ENCODE measurements at places on chromosomes 12 and 14.

- no peak for DNase-seq
Measured at GRCh38 chr14:73610687-73611086, 1.6 kb upstream of the ACOT6 start.

- DNase-seq: no peak
Measured at GRCh38 chr12:44465139-44465538, 411.0 kb downstream of the NELL2 start.

GRCh38 chr12:120290609-120291305 lies 946 bp downstream of the RNU4-2 start:
- DNase-seq: no peak

GRCh38 chr12:68001486-68002466 lies 12.5 kb downstream of the IFNG-AS1 start:
- DNase-seq: no peak

DNA sequence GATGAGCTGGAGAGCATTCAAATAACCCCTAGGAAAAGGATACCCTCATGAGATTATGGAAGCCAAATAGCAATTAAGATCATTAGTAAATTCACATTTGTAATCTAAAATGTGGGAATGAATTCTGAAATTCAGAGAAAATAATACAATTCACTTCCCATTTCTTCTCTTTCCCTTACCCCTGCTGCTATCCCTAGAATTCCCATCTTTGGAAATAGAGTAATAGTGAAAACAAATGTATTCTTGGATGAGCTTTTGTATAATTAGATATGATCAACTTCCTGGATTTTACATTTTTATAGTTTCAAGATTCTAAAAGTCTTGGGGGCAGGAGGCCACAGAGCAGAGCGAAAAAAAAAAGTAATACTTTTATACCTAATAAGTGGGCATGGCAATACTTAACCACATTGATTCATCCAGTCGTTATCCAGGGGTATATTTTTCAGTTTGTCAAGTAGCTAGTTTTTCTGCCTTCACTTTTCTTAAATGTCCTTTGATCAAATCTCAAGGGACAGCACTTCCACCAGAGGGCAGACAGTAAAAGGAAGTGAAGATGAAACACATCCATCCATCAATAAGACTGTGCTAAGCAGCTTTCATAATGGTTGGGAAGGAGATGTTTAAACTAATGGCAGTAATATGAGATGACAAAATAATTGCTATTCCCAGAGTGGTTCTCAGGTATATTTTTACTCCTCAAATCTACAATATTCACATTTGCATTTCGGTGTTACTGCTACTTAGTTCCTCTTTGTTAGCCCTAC lies 401.3 kb downstream of the DIO2 start:
- no peak for DNase-seq

GRCh38 chr12:25269701-25270100 lies 19.0 kb upstream of the KRAS start:
- no peak for DNase-seq

- peak; percentile 62 for DNase-seq
Measured at GRCh38 chr14:104708606-104709268, 15.3 kb upstream of the ADSS1 start.

- no peak for DNase-seq
Measured at GRCh38 chr14:54040846-54041245, 84.2 kb upstream of the BMP4 start.

DNA sequence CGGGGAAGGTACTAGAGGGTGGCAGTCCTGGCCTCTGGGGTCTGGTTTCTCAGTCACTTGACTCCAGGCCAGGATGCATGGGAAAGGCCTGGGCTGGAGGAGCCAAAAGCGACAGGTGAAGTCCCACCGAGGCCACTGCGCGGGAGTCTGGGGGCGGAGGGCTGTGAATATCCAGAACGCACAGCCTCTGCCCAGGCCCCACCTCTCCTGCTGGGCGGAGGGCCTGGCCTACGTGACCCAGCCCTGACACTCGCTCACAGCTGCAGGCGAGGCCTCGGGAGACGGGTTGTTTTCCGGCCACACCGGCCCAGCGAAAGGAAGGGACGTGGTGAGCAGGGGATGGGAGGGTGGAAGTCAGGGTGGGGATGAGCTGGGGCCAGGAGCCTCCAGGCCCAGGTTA lies 91.2 kb downstream of the RFLNA start:
- DNase-seq: no peak

DNA sequence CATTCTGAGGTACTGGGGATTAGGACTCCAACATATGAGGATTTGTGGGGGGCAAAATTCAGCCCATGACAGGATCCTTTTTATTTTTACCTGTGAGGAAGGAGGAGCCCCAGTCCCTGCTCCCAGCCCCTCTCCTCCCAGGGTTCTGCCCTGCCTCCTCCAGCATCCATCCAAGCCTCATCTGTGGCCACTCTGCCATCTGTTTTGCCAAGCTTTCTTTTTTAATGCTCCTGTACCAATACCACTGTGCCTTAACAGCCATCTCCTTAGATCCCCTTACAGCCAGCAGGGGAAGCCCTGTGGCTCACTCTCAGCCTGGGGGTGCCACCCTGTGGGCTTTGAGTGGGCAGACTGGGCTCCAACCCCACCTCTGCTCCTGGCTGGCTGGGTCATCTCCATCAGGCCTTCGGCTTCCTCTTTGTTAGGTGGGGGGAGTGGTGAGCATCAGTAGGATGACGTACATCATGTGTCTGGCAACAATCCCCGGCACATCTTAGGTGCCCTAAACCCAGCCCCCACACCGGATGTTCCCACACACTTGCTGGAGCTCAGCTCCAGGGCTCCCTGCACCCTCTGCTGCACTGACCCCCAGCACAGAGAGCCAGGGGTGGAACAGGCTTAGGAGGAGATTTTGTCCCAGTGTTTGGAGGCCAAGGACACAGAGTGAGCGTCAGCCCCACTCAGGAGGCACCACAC lies 40.2 kb downstream of the CYP46A1 start:
- DNase-seq: no peak

GRCh38 chr14:97283841-97284240 lies 486.7 kb downstream of the VRK1 start:
- DNase-seq: no peak

GRCh38 chr12:98771811-98772752 lies 127.0 kb downstream of the APAF1 start:
- no peak for DNase-seq

DNA sequence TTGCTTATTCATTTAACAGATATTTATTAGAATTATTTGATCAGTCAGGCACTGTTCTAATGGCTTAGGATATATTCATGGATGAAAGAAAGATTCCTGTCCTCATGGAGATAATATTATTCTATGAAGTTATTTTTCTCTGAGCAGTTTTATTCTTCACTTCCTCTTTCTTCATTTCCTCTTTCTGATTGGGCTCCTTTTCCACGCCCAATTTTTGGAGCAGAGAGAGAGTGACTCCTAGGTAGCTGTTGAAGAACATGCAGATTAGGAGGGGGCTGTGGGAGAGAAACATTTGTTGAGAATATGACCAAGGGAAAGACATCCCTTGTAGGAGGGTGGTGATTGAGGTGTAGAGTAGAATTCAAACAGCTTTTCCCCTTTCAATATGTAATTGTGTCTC lies 6.0 kb upstream of the YARS2 start:
- DNase-seq: no peak

- DNase-seq: peak; percentile 24
Measured at GRCh38 chr12:2783936-2784600, 10.7 kb upstream of the FKBP4 start.

- peak; percentile 12 for DNase-seq
Measured at GRCh38 chr12:92570056-92570753, 132.6 kb upstream of the PLEKHG7 start.

DNA sequence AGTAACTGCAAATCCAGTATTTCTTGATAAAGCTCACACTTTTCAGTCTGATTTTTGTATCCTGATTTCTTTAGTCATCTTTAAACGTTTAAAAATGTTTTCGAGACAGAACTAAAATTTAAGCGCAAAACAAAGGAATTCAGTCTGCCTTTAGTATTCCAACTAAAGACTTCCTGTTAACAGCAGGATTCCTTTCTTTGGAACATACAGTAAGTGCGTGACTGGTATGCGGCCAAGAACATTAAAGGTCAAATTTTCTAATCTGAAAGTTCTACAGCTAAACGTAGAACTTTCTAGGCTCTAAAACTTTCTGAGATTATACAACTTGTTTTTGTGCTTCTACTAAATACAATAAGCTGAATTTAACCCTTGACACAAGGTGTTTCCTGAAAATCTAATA lies 9.9 kb downstream of the SAV1 start:
- DNase-seq: no peak

- DNase-seq: no peak
Measured at GRCh38 chr12:113862590-113863454, 103.3 kb downstream of the RBM19 start.
